ENCODE measurements at places on chromosomes 6 and 20.

- H3K36me3 ChIP-seq: no peaks in the 10 kb centered on the region
- H3K27ac ChIP-seq: no peak overlapping the region
- H3K4me3 ChIP-seq: no peak overlapping the region
- no peaks in the 10 kb centered on the region for H3K4me1 ChIP-seq
Observed at GRCh38 chr6:44668976-44669934, 281.7 kb downstream of the CDC5L start.

- no peak overlapping the region for H3K4me3 ChIP-seq
- H3K27me3 ChIP-seq: no peaks in the 10 kb centered on the region
- H3K27ac ChIP-seq: no peak overlapping the region
- H3K36me3 ChIP-seq: no peaks in the 10 kb centered on the region
- H3K4me1 ChIP-seq: no peaks in the 10 kb centered on the region
Observed at GRCh38 chr6:54981647-54982046, 135.1 kb downstream of the FAM83B start.

- H3K36me3 ChIP-seq: no peaks in the 10 kb centered on the region
- no peaks in the 10 kb centered on the region for H3K27me3 ChIP-seq
- H3K4me3 ChIP-seq: no peak overlapping the region
- no peaks in the 10 kb centered on the region for H3K4me1 ChIP-seq
- no peak overlapping the region for H3K27ac ChIP-seq
Observed at GRCh38 chr6:140661691-140662090, 1287.2 kb upstream of the CITED2 start.

- H3K4me1 ChIP-seq: no peaks in the 10 kb centered on the region
- H3K36me3 ChIP-seq: no peaks in the 10 kb centered on the region
- no peak for DNase-seq
- H3K27me3 ChIP-seq: no peaks in the 10 kb centered on the region
- H3K4me3 ChIP-seq: no peak overlapping the region
Observed at GRCh38 chr20:46127396-46128010, 9.4 kb downstream of the CD40 start.

- H3K4me1 ChIP-seq: peaks cover 5% of the 10 kb centered on the region
- no peaks in the 10 kb centered on the region for H3K27me3 ChIP-seq
- H3K36me3 ChIP-seq: no peaks in the 10 kb centered on the region
- H3K4me3 ChIP-seq: no peak overlapping the region
Observed at GRCh38 chr20:38227420-38228360, 32.8 kb downstream of the KIAA1755 start.

- peaks cover 75% of the 10 kb centered on the region for H3K36me3 ChIP-seq
- no peaks in the 10 kb centered on the region for H3K4me1 ChIP-seq
- no peaks in the 10 kb centered on the region for H3K27me3 ChIP-seq
- no peak for DNase-seq
- H3K27ac ChIP-seq: no peak overlapping the region
- H3K4me3 ChIP-seq: no peak overlapping the region
Observed at GRCh38 chr20:25015986-25016385, 23.4 kb upstream of the APMAP start.

- DNase-seq: no peak
- no peaks in the 10 kb centered on the region for H3K36me3 ChIP-seq
- no peaks in the 10 kb centered on the region for H3K4me1 ChIP-seq
- no peaks in the 10 kb centered on the region for H3K27me3 ChIP-seq
Observed at GRCh38 chr20:60883496-60883895, 368.6 kb upstream of the CDH4 start.

DNA sequence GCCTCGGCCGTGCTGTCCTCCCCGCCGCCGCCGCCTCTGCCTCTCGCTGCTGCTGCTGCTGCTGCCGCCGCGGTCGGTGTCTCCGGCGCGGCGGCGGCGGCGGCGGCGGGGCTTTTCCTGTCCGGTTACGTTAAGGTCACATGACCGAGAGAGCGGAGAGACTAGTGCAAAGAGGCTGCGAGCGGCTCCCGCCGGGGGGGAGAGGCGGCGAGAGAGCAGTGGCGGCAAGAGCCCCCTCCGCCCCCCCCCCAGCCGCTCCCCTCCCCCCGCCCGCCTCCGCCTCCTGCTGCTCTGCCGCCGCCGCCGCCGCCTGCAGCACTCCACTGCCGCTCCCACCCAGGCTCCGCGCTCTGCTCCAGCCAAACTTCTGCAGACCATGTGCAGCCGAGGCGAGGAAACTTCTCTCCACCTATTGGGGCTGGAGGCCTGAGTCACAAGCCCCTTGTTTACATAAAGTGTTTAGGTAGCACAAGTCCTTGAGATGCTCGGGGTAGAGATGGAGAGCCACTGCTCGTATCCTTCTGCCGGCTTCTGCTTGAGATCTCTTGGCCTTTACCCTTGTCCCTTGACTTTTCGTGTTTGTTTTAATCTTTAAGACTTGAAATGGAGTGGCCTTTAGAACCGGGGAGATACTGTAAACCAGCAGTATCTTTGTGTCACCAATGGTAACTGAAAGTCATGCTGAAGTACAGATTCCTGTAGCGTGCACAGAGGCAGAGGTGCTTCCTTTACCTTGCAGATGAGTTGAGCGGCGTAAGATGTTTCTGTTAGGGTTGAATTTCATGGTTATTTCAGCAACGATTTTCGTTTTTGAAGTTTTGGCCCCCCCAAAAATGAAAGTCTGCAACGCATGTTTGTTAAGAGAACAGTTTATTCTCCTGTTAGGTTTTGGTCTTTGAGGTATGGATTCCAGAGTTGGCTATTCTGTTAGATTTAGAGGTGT is at the start of gene ZBTB2:
TSS of gene ZBTB2 (minus strand) at position 89 of the 943 bp plus-strand sequence. CDS start 17,922 bp downstream, outside the sequence.
- peaks cover 61% of the 10 kb centered on the region for H3K4me1 ChIP-seq
- no peaks in the 10 kb centered on the region for H3K27me3 ChIP-seq
- H3K4me3 ChIP-seq: peak within 1 kb of the TSS; percentile 91
- peak within 1 kb of the TSS; percentile 100 for H3K27ac ChIP-seq
- peak; percentile 74 for DNase-seq
- H3K36me3 ChIP-seq: no peaks in the 10 kb centered on the region

GRCh38 chr6:73389854-73390253 is 4.8 kb upstream of the DDX43 start:
- H3K27me3 ChIP-seq: no peaks in the 10 kb centered on the region
- H3K4me1 ChIP-seq: no peaks in the 10 kb centered on the region
- H3K4me3 ChIP-seq: no peak overlapping the region
- no peaks in the 10 kb centered on the region for H3K36me3 ChIP-seq
- H3K27ac ChIP-seq: no peak overlapping the region

GRCh38 chr6:38678178-38678760 is 24.7 kb downstream of the GLO1 start:
- no peak for DNase-seq
- no peak overlapping the region for H3K4me3 ChIP-seq
- H3K27ac ChIP-seq: no peak overlapping the region
- H3K36me3 ChIP-seq: peaks cover 50% of the 10 kb centered on the region
- H3K4me1 ChIP-seq: no peaks in the 10 kb centered on the region

DNA sequence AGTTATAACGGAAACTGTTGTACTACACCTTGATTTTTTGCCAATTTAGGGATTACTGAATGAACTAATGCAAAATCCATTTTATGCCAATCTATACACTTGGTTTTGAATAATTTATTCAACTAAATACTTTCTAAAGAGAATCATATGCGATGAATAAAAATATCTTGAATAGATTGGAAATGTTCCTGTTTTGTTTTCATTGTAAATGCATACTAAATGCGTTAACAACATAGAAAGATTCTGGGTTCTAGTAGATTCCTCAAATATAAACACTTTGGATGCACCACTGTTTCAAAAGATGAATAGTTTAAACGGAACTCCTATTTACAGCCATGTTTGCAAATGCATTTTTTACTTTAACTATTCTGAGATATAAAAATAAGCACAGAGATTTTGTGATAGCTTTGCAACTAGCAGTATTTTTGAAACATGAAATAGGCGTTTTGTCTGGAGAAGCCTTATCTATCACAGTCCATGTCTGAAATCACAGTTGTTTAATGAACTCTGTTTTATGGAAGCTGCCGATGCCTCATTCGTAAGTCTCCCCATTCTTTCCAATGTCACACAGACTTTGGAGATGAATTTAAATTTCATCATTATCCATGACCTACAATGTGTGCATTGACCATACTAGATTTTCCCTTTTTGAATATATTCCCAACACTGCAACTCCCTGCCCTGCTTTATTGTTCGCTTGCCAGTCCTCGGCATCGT is 277.7 kb upstream of the QKI start:
- no peaks in the 10 kb centered on the region for H3K27me3 ChIP-seq
- H3K36me3 ChIP-seq: no peaks in the 10 kb centered on the region
- no peak for DNase-seq
- H3K27ac ChIP-seq: no peak overlapping the region

DNA sequence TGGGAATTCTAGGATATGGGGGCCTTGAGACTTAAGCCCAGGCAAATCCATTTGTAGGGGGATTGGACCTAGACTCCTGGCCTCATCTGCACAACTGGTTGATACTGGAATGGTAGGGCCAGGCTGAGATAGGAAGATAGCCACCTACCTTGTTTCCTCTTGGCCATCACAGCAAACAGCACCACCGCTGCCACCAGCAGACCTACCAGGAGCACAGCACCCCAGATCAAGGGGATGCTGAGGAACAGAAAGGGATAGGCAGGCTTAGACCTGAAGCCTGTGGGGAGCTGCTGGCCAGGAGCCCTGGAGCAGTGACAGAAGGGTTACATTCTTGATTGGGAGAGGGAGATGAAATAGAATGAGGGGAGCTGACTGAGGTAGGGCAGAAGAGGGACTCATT is 3.5 kb downstream of the TREML1 start:
- H3K4me3 ChIP-seq: no peak overlapping the region
- DNase-seq: no peak
- no peaks in the 10 kb centered on the region for H3K36me3 ChIP-seq
- no peak overlapping the region for H3K27ac ChIP-seq
- no peaks in the 10 kb centered on the region for H3K27me3 ChIP-seq

All from right atrium auricular region (tissue), 2 donors.